Liver (tissue), 10 donors: ENCODE measurements at places on chromosomes 12 and 14. TPM values are rescaled to one million over a fixed set of nuclear protein-coding genes. Genes with fewer than 3 reads are reported as not detected.

The CEP170B gene
- total RNA-seq, result 3.4 TPM

- H3K4me1 ChIP-seq, result no peaks in the 10 kb centered on the region
- no peaks in the 10 kb centered on the region for H3K36me3 ChIP-seq
- no peak for DNase-seq
These were observed 190.2 kb downstream of the FSCB start for GRCh38 chr14:44316647-44317440.

The KCNMB4 gene
- total RNA-seq, result 1.3 TPM

GRCh38 chr12:33771889-33772288 lies 250.4 kb upstream of the ALG10 start:
- no peaks in the 10 kb centered on the region for H3K36me3 ChIP-seq
- DNase-seq, result no peak
- no peak overlapping the region for H3K4me3 ChIP-seq
- no peak overlapping the region for H3K27ac ChIP-seq
- H3K27me3 ChIP-seq, result no peaks in the 10 kb centered on the region

The APOF gene
- total RNA-seq, result 109 TPM

- peaks cover 6% of the 10 kb centered on the region for H3K4me1 ChIP-seq
- no peaks in the 10 kb centered on the region for H3K36me3 ChIP-seq
- H3K27me3 ChIP-seq, result peaks cover 28% of the 10 kb centered on the region
These were observed 16.6 kb downstream of the SMUG1 start for GRCh38 chr12:54172168-54172567.

- peaks cover 3% of the 10 kb centered on the region for H3K36me3 ChIP-seq
- DNase-seq, result no peak
- H3K27ac ChIP-seq, result no peak overlapping the region
- no peak overlapping the region for H3K4me3 ChIP-seq
These were observed 221.1 kb upstream of the RGS6 start for GRCh38 chr14:71711125-71711524.

- H3K4me1 ChIP-seq, result peaks cover 11% of the 10 kb centered on the region
- H3K27ac ChIP-seq, result no peak overlapping the region
- H3K4me3 ChIP-seq, result peak overlapping the region; percentile 56
- no peaks in the 10 kb centered on the region for H3K27me3 ChIP-seq
These were observed 47.2 kb upstream of the PLXNC1 start for GRCh38 chr12:94100990-94101737.

GRCh38 chr14:74241652-74242017 lies 2.4 kb downstream of the VSX2 start:
- no peak overlapping the region for H3K4me3 ChIP-seq
- H3K27me3 ChIP-seq, result peaks cover 17% of the 10 kb centered on the region
- H3K27ac ChIP-seq, result no peak overlapping the region
- peaks cover 15% of the 10 kb centered on the region for H3K4me1 ChIP-seq

The DCAF5 gene
- 18.1 TPM for total RNA-seq

DNA sequence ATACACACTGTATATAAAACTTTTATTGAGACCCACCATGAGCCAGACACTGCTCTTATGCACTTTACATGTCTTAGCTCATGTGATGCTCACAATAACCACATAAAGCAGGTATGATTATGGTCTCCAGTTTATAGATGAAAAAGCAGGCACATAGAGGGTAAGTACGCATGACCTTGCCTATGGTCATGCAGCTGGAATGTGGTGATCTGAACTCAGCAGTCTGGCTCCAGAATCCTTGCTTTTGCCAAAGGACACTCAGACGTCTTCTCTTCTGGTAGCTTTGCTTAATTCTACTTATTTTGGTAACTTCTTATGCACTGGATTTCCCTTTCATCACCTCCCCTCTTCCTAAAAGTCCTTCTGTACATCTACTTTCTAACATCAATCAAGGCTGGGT lies 103.3 kb upstream of the CRY1 start:
- H3K27ac ChIP-seq, result no peak overlapping the region
- H3K27me3 ChIP-seq, result no peaks in the 10 kb centered on the region
- no peaks in the 10 kb centered on the region for H3K36me3 ChIP-seq
- H3K4me3 ChIP-seq, result no peak overlapping the region
- no peak for DNase-seq

DNA sequence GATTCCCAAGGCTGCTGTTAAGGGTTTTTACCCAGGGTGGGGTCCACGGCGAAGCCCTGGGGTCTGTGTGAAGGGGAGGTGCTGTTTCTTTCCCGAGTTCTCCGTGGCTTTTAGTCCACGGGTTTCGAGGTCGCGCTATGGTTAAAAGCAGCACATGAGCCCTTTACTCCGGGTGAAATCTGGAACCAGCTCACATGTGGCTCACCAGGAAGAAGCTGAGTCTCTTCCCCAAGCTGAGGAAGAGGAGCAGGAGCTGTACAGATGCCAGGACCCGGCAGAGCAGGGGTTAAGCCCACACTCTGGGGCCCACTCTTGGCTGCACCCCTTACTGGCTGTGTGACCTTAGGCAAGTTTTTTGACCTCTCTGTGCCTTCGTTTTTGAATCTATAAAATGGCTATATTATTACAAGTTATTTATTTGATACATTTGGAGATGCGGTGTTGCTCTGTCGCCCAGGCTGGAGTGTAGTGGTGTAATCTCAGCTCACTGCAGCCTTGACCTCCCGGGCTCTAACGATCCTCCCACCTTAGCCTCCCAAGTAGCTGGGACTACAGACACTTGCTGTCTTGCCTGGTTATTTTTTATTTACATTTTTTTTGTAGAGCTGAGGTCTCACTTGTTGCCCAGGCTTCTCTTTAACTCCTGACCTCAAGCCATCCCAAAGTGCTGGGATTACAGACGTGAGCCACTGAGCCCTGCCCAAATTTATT lies 266.3 kb downstream of the AACS start:
- H3K27me3 ChIP-seq, result no peaks in the 10 kb centered on the region
- H3K36me3 ChIP-seq, result no peaks in the 10 kb centered on the region
- H3K4me1 ChIP-seq, result no peaks in the 10 kb centered on the region
- no peak overlapping the region for H3K27ac ChIP-seq
- DNase-seq, result no peak

DNA sequence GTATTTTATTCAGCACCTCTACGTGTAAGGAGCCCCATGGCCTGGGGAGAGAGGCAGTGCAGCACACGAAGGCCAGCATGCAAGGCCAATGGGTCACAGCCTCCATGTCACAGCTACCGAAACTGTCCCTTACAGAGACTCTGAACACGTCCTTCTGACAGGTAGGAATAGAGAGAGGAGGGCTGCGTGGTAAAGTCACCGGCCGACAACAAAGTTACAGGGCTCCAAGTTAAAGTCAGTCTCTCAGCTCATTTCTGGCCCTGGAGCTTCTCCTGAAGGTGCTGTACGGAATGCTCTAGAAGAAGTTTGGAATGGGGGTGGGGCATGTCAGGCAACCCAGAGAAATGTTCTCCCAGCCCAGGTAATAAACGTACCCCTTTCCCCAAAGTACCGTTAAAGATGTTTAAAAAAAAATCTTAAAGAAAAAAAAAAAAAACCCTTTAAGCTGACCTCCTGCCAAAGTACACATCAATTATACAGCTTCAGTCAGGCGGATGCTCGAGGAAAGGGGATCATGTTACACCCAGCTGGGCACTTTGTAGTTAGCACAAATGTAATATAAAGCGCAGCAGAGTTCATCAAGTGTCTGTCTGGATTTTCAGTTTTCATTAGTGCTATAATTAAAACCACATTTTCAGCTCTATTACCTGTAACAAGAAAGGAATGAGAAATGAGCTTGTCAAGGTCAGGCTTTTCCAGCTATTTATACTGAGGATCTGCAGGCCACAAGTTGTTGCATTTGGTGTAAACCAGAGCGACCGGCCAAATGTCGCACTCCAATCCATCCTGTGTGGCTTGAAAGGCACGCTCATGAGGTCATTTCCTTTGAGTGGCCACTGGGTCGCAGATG lies 53.3 kb upstream of the CDKN3 start:
- no peak overlapping the region for H3K27ac ChIP-seq
- DNase-seq, result no peak
- H3K4me1 ChIP-seq, result no peaks in the 10 kb centered on the region
- no peaks in the 10 kb centered on the region for H3K27me3 ChIP-seq
- no peaks in the 10 kb centered on the region for H3K36me3 ChIP-seq

- H3K27me3 ChIP-seq, result no peaks in the 10 kb centered on the region
- H3K4me1 ChIP-seq, result no peaks in the 10 kb centered on the region
- H3K27ac ChIP-seq, result no peak overlapping the region
- no peaks in the 10 kb centered on the region for H3K36me3 ChIP-seq
These were observed 21.8 kb upstream of the TMEM132C start for GRCh38 chr12:128245121-128245520.

- no peaks in the 10 kb centered on the region for H3K36me3 ChIP-seq
- no peak overlapping the region for H3K27ac ChIP-seq
- H3K4me3 ChIP-seq, result no peak overlapping the region
- DNase-seq, result no peak
These were observed 76.0 kb upstream of the ST8SIA1 start for GRCh38 chr12:22410486-22410885.

- no peaks in the 10 kb centered on the region for H3K36me3 ChIP-seq
- no peak overlapping the region for H3K27ac ChIP-seq
- H3K4me3 ChIP-seq, result no peak overlapping the region
- no peak for DNase-seq
- H3K4me1 ChIP-seq, result no peaks in the 10 kb centered on the region
These were observed 1891.5 kb upstream of the SEL1L start for GRCh38 chr14:83425138-83425537.

- no peaks in the 10 kb centered on the region for H3K27me3 ChIP-seq
- no peak for DNase-seq
- H3K27ac ChIP-seq, result peak overlapping the region; percentile 93
- peaks cover 30% of the 10 kb centered on the region for H3K4me1 ChIP-seq
These were observed 3.4 kb downstream of the PAH start for GRCh38 chr12:102913453-102914226.

GRCh38 chr12:124165695-124166094 lies 129.2 kb upstream of the RFLNA start:
- no peaks in the 10 kb centered on the region for H3K36me3 ChIP-seq
- no peak overlapping the region for H3K4me3 ChIP-seq
- H3K27me3 ChIP-seq, result no peaks in the 10 kb centered on the region
- H3K4me1 ChIP-seq, result no peaks in the 10 kb centered on the region
- H3K27ac ChIP-seq, result no peak overlapping the region

- H3K4me1 ChIP-seq, result no peaks in the 10 kb centered on the region
- H3K27me3 ChIP-seq, result peaks cover 2% of the 10 kb centered on the region
- no peak for DNase-seq
- H3K36me3 ChIP-seq, result no peaks in the 10 kb centered on the region
- no peak overlapping the region for H3K4me3 ChIP-seq
These were observed 36.6 kb upstream of the LTBP2 start for GRCh38 chr14:74648601-74649000.

The SLC2A14 gene
- total RNA-seq, result not detected

DNA sequence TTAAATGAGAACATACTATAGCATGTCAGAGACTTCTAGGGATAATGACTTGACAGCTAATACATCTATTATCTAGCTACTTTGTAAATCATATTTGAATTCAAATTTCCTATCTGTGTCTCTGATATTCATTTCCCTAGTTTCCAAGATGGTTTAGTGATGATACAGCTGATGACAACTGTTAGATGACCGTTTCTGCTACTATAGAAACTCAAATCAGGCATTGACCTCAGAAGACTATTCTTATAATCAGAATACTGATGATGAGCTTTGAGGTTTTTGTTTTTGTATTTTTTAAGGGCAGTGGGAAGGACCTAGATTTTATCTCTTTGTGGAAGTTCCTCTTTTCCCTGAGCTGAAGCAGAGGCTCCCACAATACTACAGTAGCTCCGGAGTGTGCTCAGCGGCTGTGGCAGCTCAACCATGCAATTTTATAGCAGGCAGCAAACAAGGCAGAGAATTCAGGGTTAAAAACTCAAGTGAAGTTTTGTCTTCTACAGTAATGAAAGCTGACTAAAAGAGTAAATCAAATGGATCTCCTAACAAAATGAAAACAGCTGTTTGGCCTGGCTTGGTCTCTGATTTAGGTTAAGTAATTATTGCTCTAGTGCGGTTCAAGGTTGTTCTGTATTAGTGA lies 145.1 kb downstream of the SLC25A21 start:
- no peak for DNase-seq
- H3K4me1 ChIP-seq, result no peaks in the 10 kb centered on the region
- H3K27me3 ChIP-seq, result no peaks in the 10 kb centered on the region
- H3K4me3 ChIP-seq, result no peak overlapping the region
- no peak overlapping the region for H3K27ac ChIP-seq

The RDH5 gene
- 9.2 TPM for total RNA-seq

- peaks cover 79% of the 10 kb centered on the region for H3K4me1 ChIP-seq
- H3K27ac ChIP-seq, result peak overlapping the region; percentile 93
- no peak for DNase-seq
- no peaks in the 10 kb centered on the region for H3K36me3 ChIP-seq
- H3K27me3 ChIP-seq, result no peaks in the 10 kb centered on the region
- H3K4me3 ChIP-seq, result peak overlapping the region; percentile 56
These were observed 7.2 kb downstream of the ALDH2 start for GRCh38 chr12:111773801-111774551.

The CCDC196 gene
- 5.4 TPM for total RNA-seq

DNA sequence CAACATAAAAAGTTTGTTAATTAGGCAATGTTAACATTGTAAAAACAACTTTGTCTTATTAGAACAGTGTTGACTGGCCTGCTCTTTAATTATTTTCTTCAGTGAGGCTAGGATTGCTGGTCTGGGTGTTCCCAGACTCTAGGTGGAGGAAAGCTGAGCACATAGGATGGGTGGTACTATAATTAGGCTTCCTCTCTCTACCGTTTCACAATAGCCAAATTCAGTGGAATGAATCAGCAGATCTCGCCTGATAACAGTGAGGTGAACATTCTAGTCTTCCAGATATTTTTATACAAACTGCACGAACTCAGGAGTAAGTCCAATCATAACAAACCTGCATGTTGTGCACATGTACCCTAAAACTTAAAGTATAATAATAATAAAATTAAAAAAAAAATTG lies 11.9 kb downstream of the PTGDR start:
- no peak overlapping the region for H3K4me3 ChIP-seq
- H3K4me1 ChIP-seq, result no peaks in the 10 kb centered on the region
- no peak for DNase-seq
- H3K36me3 ChIP-seq, result no peaks in the 10 kb centered on the region

The HCAR3 gene
- 1.3 TPM for total RNA-seq

GRCh38 chr14:69370061-69370460 lies 28.0 kb downstream of the ERH start:
- no peaks in the 10 kb centered on the region for H3K36me3 ChIP-seq
- H3K4me1 ChIP-seq, result no peaks in the 10 kb centered on the region
- no peak overlapping the region for H3K27ac ChIP-seq
- no peak for DNase-seq
- H3K4me3 ChIP-seq, result no peak overlapping the region
- H3K27me3 ChIP-seq, result no peaks in the 10 kb centered on the region

GRCh38 chr12:110421159-110421661 lies 17.7 kb upstream of the ANAPC7 start:
- H3K27me3 ChIP-seq, result no peaks in the 10 kb centered on the region
- no peaks in the 10 kb centered on the region for H3K4me1 ChIP-seq
- no peak overlapping the region for H3K27ac ChIP-seq
- no peak overlapping the region for H3K4me3 ChIP-seq
- H3K36me3 ChIP-seq, result no peaks in the 10 kb centered on the region
- DNase-seq, result no peak
